Hair follicle dermal papilla cell (primary cell): ENCODE measurements at places on chromosomes 11 and 22. TPM values are rescaled to one million over a fixed set of nuclear protein-coding genes. Genes with fewer than 3 reads are reported as not detected.

Gene USH1C
- total RNA-seq, result not detected in 2 replicates

Gene BDNF
- 13.1 and 33.3 TPM in 2 replicates for total RNA-seq

Gene FGF4
- total RNA-seq, result not detected in 2 replicates

Gene SCO2
- total RNA-seq, result 3.2 and 6.1 TPM in 2 replicates

Gene CDKN1C
- 12.4 and 14.8 TPM in 2 replicates for total RNA-seq

Gene KCNK4
- total RNA-seq, result 0.12 TPM in 1 of 2 replicates, not detected in the other

Gene MOGAT2
- total RNA-seq, result not detected in 2 replicates

Gene BTG4
- 0.24 and 0.32 TPM in 2 replicates for total RNA-seq

Gene SLC6A5
- not detected in 2 replicates for total RNA-seq

Gene OLFML1
- 39.2 and 53.5 TPM in 2 replicates for total RNA-seq

Gene PLAAT2
- not detected in 2 replicates for total RNA-seq

Gene OR8J3
- total RNA-seq, result not detected in 2 replicates

Gene APOBEC3F
- total RNA-seq, result 5.5 and 6.3 TPM in 2 replicates

Gene CRYBA4
- total RNA-seq, result not detected in 2 replicates

Gene LIN7C
- total RNA-seq, result 53.9 and 56.1 TPM in 2 replicates

Gene RAG2
- total RNA-seq, result not detected in 2 replicates
